IMR-90 (cell line): ENCODE measurements at places on chromosomes 13 and 19.
A peak's percentile ranks its signal among the peaks of the same experiment; 100 is the strongest.

DNA sequence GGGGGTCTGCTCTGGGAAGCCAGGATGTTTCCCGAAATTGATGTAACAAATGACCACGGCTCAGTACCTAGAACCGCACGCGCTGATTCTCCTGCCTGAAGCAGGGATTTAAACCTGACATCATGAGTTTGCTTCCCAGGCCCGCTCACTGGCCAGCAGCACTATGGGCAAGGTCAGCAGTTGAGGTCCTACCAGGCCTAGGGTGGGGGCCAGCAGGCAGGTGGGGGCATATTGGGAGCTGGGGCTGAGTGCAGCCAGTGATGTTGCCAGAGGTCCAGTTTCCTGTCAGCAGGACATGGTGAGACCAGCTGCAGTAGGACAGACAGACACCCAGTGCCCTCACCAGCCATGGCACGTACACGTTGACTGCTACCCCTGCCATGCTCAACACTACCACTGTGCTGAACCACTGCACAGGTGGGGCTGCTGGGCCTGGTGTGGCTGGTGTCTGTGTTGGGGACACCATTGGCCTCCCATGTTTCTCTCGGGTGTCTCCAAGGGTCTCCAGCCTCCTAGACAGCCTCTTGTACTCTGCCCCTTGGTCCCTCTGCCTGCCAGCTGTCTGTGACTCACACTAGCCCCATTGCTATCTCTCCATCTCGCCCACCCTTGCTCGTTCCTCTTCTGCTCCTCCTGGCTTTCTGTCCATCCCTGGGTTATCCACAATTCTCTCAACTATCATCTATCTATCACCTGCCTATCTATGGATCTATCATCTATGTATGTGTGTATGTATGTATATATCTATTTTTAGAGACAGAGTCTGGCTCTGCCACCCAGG lies 1.1 kb upstream of the C19orf85 start:
- DNase-seq, result no peak

- no peak for DNase-seq
Observed at GRCh38 chr13:64130171-64130570, 2714.5 kb upstream of the PCDH20 start.

DNA sequence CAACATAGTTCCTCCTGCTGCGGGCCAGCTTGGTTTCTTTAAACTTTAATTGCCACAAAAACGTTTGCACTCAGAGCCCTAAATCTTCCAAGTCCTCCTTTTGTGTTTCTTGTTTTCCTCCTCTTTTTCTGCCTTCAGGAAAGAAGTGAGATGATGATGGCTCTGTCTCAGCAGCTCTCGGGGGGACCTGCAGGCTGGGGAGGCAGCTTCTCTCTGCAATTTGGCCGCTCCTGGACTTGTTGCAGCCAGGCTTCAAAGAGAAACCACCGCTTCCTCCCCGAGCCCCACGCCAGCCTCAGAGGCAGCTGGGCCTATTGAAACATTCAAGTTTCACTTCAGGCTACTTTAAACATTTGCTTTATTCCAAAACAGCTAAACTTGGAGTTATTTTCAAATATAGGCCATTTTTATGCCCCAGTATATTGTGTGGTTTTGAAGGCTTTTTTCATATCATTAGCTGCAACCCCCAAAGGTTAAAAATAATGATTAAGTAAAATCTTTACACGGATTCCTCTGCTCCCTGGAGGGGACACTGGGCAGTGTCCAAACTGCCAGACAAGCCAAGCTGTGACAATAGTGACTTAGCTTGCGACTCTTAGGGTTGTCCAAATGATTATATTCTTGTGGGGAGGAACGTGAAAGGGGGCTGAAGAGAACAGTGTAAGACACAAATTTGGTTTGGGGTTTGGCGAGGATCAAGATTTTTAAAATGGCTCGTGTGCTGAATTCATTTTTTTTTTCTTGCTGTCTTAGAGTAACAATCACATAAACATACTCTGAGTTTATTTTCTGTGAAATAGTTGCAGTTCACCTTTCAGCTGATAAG lies 330.8 kb downstream of the DLEU7 start:
- peak; percentile 61 for DNase-seq

- peak; percentile 5 for DNase-seq
Observed at GRCh38 chr19:36686365-36687213, 823 bp upstream of the ZNF567 start.

DNA sequence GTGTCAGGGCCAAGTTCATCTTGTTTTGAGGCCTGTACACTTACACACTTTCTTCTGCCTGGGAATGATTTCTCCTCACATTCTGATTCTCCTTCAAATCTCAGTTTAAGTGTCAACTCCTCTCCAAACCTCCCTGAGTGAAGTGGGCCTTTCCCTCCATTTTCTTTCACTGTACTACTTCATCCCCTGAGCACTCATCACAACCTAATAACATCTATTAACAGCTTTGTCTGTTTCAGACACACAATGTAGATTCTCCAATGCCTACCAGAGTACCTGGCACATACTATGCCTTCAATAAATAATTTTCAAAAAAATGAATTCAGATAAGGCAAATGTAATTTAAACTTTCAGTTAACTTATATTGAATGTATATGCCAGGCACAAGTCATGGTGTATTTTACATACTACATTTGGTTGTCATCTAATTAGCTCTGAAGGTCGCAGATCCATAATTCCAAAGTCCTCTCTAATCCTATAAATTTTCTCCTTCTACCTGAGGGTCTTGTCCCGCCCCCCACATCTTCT lies 357 bp upstream of the COG6 start:
- DNase-seq, result no peak

- DNase-seq, result peak; percentile 81
Observed at GRCh38 chr19:28961772-28962500, 251.0 kb downstream of the UQCRFS1 start.

GRCh38 chr19:11942843-11943108 lies 17.9 kb downstream of the ZNF700 start:
- no peak for DNase-seq

GRCh38 chr19:39996218-39996810 lies 546 bp upstream of the ZNF546 start:
- peak; percentile 70 for DNase-seq

DNA sequence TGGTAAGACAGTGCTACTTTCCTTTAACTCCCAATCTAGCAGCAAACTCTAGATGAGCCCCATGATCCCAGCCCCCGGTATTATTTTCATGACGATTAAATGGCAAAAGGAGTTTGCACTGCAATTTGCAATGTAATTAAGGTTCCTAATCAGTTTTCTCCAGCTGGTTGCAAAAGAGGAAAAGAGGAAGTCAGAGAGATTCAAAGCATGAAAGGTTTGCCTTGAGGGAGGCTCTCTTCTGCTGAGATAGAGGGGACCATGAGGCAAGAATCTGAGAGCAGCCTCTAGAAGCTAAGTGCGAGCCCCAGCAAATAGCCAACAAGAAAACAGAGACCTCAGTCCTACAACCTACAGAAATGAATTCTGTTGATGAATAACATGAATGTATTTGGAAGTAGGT lies 527.1 kb downstream of the UQCRFS1 start:
- DNase-seq, result no peak

DNA sequence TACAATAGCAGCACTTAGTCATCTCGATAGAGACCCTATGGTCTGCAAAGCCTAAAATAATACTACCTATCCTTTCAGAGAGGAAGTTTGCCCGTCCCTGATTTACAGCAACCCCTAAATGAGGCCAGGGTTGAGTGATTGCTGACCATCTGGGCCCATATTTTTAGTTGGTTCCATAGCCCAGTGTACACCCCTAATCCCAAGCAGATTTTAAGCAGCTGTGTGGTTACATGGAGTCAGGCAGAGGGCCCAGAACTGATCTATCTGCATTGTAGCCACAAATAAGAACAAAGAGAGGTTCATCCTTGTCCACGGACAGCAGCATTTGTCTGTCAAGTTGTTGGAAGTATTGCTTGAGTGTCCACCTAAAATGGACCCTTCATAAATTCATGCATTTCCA lies 148.2 kb downstream of the DCT start:
- DNase-seq, result no peak

- DNase-seq, result peak; percentile 25
Observed at GRCh38 chr13:79528356-79528755, 47.4 kb downstream of the NDFIP2 start.

- DNase-seq, result peak; percentile 88
Observed at GRCh38 chr19:11535792-11536595, 2.7 kb upstream of the CNN1 start.

DNA sequence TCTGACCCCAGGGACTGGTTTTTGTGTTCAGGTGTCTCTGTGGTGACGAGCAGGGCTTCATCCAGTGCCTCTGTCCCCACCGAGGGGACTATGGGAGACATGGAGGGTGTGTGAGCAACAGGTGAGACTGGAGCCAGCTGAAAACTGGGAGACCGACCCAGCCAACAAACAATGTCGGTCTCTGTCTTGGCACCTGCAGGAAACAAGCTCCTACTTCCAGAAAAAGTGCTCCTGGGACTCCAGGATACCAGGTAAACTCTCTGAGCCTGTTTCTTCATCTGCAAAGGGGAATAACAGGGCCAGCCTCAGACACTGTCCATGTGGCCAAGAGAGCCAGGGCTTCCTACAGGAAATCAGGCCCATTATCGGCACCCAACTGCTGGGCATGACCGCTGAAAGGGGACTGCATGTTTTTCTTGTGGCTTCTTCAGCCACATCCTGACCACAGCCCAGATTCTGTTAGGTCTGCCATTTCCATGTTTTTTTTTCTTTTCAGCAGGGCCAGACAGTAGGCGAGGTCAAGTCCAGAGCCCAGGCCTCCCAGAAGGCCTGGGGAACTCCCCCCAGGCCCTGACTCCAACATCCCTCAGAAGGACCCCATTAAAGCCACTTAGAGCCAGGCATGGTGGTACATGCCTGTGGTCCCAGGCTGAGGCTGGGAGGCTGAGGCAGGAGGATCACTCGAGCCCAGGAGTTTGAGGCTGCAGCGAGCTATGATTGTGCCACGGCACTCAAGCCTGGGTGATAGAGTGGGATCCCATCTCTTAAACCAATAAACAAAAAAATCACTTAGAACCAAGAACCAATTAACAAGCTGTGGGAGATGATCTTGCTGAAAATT lies 836 bp upstream of the BST2 start:
- no peak for DNase-seq

GRCh38 chr13:40063703-40064102 lies 408.2 kb downstream of the COG6 start:
- no peak for DNase-seq

GRCh38 chr13:42114912-42115311 lies 66.5 kb downstream of the DGKH start:
- no peak for DNase-seq

DNA sequence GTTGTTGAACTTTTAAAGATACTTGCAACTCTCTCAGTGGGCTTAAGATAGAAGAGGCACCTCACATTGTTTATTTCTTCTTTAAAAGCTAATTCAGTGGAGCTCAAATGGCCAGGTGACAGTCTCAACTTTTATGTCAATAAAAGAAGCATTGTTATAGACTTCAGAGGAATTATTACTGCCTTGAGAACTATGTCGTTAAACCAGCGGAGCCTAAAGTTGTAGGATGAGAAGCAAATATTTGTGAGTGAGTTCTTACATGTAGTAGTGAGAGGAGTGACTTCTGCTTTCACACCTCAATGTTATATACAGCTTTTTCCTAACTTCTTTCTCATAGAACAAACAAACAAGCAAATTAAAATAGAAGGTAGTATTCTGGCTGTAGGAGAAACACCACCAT lies 31.2 kb upstream of the DGKH start:
- DNase-seq, result no peak

GRCh38 chr19:11422163-11423065 lies 3.3 kb upstream of the RGL3 start:
- no peak for DNase-seq

DNA sequence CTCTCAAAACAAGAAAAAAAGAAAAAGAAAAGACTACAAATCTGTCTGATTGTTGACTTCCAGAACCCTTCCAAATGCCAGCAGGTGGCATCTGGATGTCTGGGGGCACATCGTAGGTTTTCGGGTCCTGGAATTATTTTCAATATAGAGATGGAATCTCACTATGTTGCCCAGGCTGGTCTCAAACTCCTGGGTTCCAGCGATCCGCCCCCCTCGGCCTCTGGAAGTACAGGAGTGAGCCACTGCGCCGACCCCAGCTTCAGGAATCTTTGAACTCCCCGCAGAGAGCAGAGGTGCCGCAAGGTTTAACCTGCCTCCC lies 567 bp upstream of the B3GNT3 start:
- DNase-seq, result no peak

- DNase-seq, result peak; percentile 85
Observed at GRCh38 chr19:1855040-1855827, 7.0 kb upstream of the REXO1 start.

- no peak for DNase-seq
Observed at GRCh38 chr13:56736966-56737365, 403.8 kb upstream of the PRR20A start.

DNA sequence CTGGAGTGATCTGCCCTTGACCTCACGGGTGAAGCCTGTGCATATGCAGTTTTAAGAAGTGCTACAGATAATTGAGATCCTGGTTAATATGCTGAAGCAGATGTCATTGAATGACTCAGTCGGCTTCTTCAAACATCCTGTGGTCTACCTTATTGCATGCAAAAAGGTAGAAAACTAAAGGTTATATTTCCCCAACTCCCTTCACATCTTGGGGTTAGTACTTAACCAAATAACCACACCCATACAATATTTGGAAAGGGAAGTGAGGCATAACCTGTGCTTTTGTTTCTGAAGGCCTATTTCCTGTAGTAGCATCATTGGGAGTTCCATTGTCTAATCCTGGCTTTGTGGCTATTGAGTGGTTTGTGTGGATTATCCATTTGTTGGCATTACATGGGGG lies 58.3 kb downstream of the RAP2A start:
- no peak for DNase-seq

DNA sequence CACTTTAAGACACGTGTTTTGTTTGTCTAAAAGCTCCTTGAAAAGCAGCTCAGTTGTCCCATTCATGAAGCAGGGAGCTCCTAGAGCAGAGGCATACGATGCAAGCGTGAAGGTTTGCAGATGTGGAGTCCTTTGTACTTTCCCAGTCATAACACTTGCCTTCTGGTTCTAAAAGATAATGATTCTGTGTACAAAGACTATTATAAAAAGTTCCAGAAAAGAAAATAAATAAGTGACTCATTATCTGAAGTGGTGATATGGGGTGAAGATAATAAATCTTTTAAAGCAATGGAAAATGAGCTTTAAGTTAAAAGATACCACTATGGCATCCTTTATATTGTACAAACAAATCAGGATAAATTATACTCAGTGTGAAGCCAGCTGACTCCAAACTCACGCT lies 569.9 kb downstream of the MYO16 start:
- DNase-seq, result no peak

GRCh38 chr19:35135389-35135909 lies 590 bp upstream of the LGI4 start:
- DNase-seq, result peak; percentile 55

- no peak for DNase-seq
Observed at GRCh38 chr19:30084390-30084819, 142.4 kb downstream of the URI1 start.

DNA sequence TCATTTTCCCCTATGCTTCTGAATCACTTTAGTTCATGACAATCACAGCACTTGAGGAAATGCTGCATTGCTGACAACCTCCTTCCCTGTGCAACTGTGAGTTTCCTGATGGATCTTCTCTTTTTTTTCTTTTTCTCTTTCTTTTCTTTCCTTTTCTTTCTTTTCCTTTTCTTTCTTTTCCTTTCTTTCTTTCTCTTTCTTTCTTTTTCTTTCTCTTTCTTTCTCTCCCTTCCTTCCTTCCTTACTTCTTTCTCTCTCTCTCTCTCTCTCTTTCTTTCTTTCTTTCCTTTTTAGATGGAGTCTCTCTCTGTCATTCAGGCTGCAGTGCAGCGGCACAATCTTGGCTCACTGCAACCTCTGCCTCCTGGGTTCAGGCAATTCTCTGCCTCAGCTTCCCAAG lies 247.9 kb upstream of the HTR2A start:
- no peak for DNase-seq

- DNase-seq, result no peak
Observed at GRCh38 chr19:13610039-13610691, 103.9 kb upstream of the CACNA1A start.
